Activated naive CD8-positive, alpha-beta T cell treated with anti-CD3 and anti-CD28 coated beads for 36 hours (primary cell): ENCODE measurements at places on chromosomes 12 and 14. TPM values are rescaled to one million over a fixed set of nuclear protein-coding genes. Genes with fewer than 3 reads are reported as not detected.
A peak's percentile ranks its signal among the peaks of the same experiment; 100 is the strongest.

Gene C12orf42
- total RNA-seq: 0.19 TPM

Gene EGLN3
- 1.4 TPM for total RNA-seq

DNA sequence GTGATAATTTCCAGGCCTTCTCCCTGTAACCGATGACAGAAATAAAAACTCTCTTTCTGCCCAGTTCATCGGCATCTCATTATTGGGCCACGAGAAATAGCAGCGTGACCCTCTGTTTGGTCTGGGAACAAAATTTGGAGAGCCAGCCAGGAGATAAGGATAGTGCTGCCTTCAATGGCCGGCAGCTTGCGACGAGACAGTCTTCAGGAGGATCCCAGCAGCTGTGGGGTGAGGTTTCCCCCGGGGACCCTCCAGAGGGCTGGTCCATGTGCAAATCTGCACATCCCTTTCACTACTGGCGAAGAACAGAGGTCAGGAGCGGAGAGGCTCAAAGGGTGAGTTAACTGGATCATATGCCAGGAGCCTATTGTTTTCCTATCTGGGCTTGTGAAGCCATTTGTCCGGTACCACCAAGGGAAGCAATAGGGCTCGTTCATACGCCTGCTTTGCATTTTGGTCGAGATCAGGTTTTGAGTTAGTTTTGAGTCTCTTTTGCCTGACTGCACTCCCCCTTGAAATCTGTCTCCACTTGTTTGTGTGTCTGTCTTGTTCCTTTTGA lies 4.8 kb downstream of the SLC39A2 start:
- no peak overlapping the region for H3K4me3 ChIP-seq
- H3K36me3 ChIP-seq: no peaks in the 10 kb centered on the region
- H3K27ac ChIP-seq: no peak overlapping the region
- H3K27me3 ChIP-seq: no peaks in the 10 kb centered on the region
- DNase-seq: no peak

- no peaks in the 10 kb centered on the region for H3K4me1 ChIP-seq
- H3K36me3 ChIP-seq: peaks cover 6% of the 10 kb centered on the region
These were observed 22.4 kb downstream of the XRCC3 start for GRCh38 chr14:103692871-103693270.

GRCh38 chr12:103827911-103828391 lies 13.1 kb downstream of the NT5DC3 start:
- H3K27ac ChIP-seq: no peak overlapping the region
- peaks cover 26% of the 10 kb centered on the region for H3K4me1 ChIP-seq
- H3K36me3 ChIP-seq: peaks cover 17% of the 10 kb centered on the region
- no peaks in the 10 kb centered on the region for H3K27me3 ChIP-seq

GRCh38 chr12:130752692-130753230 lies 36.7 kb upstream of the RIMBP2 start:
- no peak overlapping the region for H3K4me3 ChIP-seq
- DNase-seq: no peak
- H3K27ac ChIP-seq: no peak overlapping the region
- H3K36me3 ChIP-seq: peaks cover 8% of the 10 kb centered on the region
- H3K27me3 ChIP-seq: peaks cover 6% of the 10 kb centered on the region
- peaks cover 14% of the 10 kb centered on the region for H3K4me1 ChIP-seq

DNA sequence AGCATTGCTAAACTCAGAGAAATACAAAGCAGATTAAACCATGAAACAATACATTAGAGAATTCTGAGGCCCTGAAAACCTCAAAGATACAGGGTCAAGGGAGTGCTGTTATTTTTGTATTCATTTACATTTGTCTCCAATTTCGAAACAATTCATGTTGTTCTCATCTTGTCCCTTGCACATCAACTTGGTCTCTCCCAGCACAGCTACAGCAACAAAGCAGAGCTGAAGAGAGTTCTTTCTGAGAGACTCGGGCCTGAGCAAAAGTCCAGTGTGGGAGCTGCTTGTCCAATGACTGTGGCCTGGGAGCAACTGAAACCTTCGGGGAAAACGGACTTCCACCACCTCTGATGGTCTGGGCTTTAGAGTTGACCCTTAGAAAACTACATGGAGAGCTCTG lies 79.4 kb upstream of the CDKN3 start:
- H3K27ac ChIP-seq: no peak overlapping the region
- H3K27me3 ChIP-seq: peaks cover 5% of the 10 kb centered on the region
- H3K36me3 ChIP-seq: no peaks in the 10 kb centered on the region
- DNase-seq: no peak

- H3K36me3 ChIP-seq: peaks cover 30% of the 10 kb centered on the region
- peak overlapping the region; percentile 75 for H3K27ac ChIP-seq
- no peak overlapping the region for H3K4me3 ChIP-seq
- H3K4me1 ChIP-seq: peaks cover 72% of the 10 kb centered on the region
- H3K27me3 ChIP-seq: no peaks in the 10 kb centered on the region
These were observed 92.9 kb downstream of the PPP2R5C start for GRCh38 chr14:101854366-101854765.

DNA sequence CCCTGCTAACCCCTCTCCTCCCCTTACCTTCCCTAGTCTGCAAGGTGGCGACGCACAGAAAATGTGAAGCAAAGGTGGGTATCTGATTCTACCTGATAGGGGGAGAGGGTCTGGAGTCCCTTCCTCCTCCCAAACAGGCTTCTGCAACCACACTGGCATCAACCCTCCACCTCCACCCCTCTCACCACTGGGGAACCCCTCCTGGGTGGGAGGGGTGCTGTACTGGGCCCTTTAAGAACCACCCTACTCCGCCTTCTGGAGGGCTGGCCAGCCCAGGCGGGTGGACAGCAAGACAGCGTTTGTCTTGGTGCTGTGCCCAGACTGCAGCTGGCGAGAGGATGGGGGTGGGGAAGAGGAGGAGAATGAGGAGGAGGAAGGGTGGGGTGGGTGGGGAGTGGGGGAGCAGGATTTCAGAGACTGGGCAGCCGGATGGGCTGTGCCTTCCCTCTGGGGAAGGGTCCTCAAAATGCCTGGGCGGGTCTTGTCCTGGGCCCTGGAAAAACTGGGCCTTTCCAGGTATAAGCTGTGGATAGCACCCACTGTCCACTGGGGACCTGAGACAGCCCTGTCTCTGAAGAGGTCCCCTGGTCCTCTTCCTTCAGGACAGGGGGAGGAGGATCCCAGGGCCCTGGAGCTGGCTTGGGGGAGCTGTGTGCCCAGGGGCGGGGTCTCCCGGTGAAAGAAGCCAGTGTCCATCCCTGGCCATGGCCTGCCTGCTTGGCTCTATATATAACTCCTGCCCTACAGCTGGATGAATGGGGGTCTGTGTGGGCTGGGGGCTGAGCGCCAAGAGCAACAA lies 2.8 kb downstream of the TNS2 start:
- no peak overlapping the region for H3K4me3 ChIP-seq
- no peaks in the 10 kb centered on the region for H3K27me3 ChIP-seq
- DNase-seq: no peak
- peaks cover 20% of the 10 kb centered on the region for H3K4me1 ChIP-seq
- H3K27ac ChIP-seq: no peak overlapping the region

DNA sequence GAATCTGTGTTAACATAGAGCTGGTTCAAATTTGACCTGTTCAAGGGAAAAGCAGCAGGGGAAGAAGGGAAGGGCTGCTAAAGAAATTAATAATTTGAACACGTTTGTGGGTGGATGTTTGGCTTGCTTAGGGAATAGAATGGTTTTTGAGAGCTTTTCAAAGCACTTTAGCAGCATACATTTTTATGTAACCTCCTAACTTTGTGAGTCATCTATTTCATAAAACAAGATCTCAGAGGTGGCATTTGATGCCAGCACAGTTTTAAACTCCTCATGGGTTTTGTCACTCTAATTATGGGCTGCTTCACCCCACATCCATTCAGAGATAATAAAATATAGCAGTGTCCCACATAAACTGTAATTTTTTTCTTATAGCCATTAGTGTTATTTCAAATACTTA lies 143.8 kb downstream of the ACSS3 start:
- H3K27ac ChIP-seq: no peak overlapping the region
- no peak overlapping the region for H3K4me3 ChIP-seq
- no peaks in the 10 kb centered on the region for H3K4me1 ChIP-seq
- H3K36me3 ChIP-seq: no peaks in the 10 kb centered on the region
- no peaks in the 10 kb centered on the region for H3K27me3 ChIP-seq

- H3K27me3 ChIP-seq: no peaks in the 10 kb centered on the region
- H3K36me3 ChIP-seq: no peaks in the 10 kb centered on the region
- H3K4me3 ChIP-seq: no peak overlapping the region
- H3K4me1 ChIP-seq: peaks cover 11% of the 10 kb centered on the region
- H3K27ac ChIP-seq: no peak overlapping the region
These were observed 16.3 kb upstream of the ABHD12B start for GRCh38 chr14:50855558-50855957.
